ENCODE measurements at places on chromosomes 2 and 18.

DNA sequence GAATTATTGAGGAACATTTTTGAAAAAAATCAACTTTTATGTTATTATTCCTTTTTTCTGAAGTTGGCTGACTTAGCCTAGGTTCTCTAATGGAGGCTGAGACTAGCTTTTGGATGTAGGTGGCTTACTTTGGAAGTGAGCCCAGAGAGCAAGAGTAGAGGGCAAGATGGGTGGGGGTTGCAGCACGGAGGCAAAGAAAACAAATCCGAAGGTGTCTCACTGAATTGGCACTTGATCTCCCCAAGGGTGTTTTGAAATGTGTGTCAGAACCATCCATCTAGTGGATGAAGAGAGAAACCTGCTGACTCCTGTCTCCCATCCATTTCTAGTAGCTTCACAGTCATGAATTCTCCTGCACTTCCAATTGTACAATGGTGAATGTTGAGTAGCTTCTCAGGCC, 390.7 kb downstream of the TMEM182 start:
- no peak for DNase-seq

- DNase-seq: no peak
These were observed 1089.4 kb upstream of the SLC39A10 start for GRCh38 chr2:194567661-194568017.

- peak; percentile 47 for DNase-seq
These were observed 28.1 kb downstream of the NCKAP1 start for GRCh38 chr2:183010112-183010511.

DNA sequence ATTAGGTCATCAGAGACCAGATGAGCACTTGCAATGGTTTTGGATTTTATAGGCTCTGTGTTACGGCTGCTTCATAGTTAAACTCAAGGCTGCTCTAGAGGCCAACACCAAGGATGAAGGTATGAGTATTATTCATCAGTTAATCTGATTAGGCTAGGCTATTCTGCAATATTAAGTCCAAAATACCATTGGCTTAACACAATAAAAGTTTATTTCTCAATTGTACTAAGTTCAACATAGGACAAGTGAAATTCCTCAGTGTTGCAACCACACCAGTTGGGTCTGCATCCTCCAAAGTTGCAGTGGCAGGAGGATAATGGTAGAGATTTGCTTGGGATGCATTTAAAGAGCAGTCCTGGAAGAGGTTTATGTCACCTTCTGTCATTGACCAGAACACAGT, 538.3 kb upstream of the CDH2 start:
- DNase-seq: no peak

DNA sequence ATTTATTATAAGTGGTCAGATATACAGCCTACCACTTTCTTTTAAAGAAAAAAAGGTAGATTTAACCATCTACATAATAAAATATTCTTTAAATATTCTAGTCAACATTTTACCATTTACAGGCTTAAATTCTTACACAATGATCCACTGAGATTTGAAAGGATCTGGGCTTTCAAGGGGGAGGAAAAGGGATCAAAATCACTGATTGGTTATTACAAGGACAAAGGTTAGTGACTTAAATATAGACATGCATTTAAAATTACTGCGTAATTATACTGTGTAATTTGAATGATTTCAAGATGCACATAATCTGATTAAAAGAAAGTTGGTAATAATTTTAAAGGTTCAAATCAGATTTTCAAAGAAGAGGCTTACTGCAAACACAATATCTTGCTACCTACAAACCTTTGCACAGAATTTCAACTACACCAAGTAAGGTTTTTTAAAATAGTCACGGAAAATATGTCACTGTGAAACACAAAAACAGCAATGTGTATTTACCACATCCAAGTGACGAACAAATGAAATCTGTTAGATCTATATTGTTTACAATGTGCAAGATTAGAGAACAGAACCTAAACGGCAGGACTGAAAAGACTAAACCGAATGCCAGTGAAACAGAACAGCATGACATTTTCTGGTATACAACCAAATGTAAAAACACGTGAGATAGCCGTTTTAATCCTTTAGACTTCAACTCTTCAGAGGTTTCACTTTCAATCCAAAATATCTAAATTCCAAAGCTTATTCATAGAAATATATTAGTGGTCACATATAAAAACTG, 40.8 kb downstream of the RTN4 start:
- DNase-seq: no peak

- no peak for DNase-seq
These were observed 63.4 kb downstream of the PIKFYVE start for GRCh38 chr2:208329485-208329884.

GRCh38 chr2:131557558-131558321, 30.1 kb downstream of the CCDC74A start:
- no peak for DNase-seq

DNA sequence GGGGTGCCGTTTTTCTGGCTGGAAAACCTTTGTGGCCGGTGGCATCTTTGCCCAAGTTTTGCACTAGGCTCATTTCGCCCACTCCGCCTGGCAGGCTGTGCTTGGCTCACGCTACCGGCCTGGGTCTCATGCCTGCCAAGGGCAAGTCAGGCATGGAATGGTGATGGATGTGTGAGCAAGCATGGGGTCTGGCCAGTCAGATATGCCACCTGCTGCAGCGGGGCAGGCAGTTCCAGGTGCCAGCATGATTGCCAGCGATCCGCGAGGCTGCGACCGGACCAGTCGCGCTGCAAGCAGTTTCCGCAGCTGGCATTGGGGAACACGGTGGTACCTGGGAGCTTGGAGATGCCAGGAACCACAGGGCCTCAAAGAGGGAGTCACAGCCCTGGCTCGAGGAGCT, 40.6 kb downstream of the TAF1B start:
- DNase-seq: no peak

DNA sequence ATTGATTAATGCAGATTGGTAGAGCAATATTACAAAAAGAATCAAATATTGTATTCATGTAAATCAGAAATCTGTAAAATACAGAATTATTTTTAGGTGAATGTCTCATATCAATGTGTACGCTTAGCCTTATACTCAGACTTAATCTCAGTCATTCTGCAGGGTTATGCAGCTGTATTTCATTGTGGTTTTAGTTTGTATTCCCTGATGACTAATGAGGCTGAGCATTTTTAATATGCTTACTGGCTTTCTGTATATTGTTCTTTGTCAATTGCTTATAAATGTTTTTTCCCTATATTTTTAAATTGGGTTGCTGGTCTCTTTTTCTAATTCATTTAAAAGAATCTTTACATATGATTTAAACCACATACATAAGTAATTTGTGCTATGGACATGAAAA, 50.1 kb downstream of the CDH19 start:
- DNase-seq: no peak

GRCh38 chr18:33264566-33264965, 176.0 kb downstream of the CCDC178 start:
- no peak for DNase-seq

GRCh38 chr2:201447086-201447485, 4.2 kb downstream of the TRAK2 start:
- DNase-seq: no peak

GRCh38 chr2:134152045-134153010, 101.5 kb upstream of the MGAT5 start:
- no peak for DNase-seq

GRCh38 chr18:68640861-68641260, 74.0 kb downstream of the TMX3 start:
- DNase-seq: no peak

DNA sequence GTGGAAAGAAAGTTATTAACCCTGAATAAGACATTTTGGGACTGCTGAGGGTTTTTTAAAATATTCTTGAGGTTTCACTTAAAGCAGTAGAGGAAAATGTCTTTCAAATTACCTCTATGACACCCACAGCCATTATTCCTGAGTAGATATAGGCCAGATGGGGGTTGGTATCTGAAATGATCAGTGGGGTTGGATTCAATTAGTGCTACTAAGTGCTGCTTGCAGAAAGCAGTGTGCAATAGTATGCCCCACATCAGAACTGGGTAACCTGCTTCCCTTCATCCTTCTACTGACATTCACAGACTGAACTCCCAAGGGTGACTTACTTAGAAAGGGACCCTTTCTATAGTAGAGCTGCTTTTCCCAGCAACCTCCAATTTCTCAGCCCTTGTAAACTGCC, 7.3 kb upstream of the ETAA1 start:
- no peak for DNase-seq

- DNase-seq: no peak
These were observed 10.1 kb downstream of the COL4A4 start for GRCh38 chr2:227153758-227154486.
